ENCODE measurements at places on chromosomes 13 and 19.

GRCh38 chr19:30936276-30936675, 413.0 kb downstream of the TSHZ3 start:
- DNase-seq = no peak

GRCh38 chr19:55088543-55089341, 13.1 kb downstream of the EPS8L1 start:
- peak; percentile 36 for DNase-seq

GRCh38 chr13:98563071-98563470, 13.8 kb downstream of the STK24 start:
- no peak for DNase-seq

GRCh38 chr19:30227661-30228112, 144.5 kb upstream of the ZNF536 start:
- DNase-seq = peak; percentile 54
